Brain (organoid and tissue), 16 donors: ENCODE measurements at places on chromosomes 6 and 20. TPM values are rescaled to one million over a fixed set of nuclear protein-coding genes. Genes with fewer than 3 reads are reported as not detected.
A peak's percentile ranks its signal among the peaks of the same experiment; 100 is the strongest.

DNA sequence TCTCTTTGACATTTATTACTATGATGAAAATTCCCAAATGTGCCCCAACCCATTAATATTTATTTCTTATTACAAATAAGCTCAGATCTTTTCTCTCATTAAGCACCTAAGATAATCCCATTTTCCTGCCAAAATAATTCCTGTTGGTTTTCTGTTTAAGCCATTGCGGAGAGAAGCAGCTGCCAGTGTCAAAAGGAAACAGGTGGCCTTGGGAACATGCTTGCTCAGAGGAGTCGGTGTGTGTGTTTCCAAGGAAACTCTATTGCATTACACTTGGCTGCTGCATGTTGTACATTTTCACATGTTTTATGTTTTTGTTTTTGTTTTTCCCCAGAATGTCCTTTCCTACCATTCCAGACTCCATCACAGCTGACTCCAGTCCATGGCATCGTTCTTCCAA is 56.4 kb downstream of the CD24 start:
- peak; percentile 81 for DNase-seq

DNA sequence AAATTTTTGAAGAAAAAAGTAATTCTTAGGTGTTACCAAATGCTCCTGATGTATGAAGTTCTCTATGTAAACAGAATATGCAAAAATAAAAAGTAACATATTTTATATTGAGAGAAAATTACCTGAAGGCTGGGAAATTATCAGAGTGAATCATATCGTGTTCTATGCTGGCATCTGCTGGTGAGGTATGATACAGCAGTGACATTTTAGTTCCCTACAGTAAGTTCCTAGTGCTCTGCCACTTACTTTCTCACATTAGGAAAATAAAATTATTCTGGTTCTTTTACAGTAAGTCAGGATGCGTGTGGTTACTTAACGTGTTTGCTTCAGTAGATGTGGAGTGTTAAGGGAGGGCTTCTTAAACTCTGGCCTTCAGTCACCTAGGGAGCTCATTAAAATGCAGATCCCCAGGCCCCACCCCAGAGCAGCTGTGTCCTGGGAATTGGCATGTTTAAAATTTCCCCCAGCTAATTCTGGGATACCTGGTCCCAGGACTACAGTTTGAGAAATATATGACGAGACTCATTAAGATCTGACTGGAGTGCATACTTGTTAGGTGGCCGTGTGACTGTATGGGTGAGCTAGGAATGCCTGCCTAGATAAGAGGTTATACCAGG is 3.2 kb downstream of the ACTR5 start:
- peak; percentile 85 for DNase-seq

The NT5E gene
- polyA plus RNA-seq = 1.8 TPM

The AURKA gene
- 26.3 TPM for polyA plus RNA-seq
